ENCODE measurements at places on chromosomes 3 and 15. TPM values are rescaled to one million over a fixed set of nuclear protein-coding genes. Genes with fewer than 3 reads are reported as not detected.
A peak's percentile ranks its signal among the peaks of the same experiment; 100 is the strongest.

The GABRG3 gene
- total RNA-seq = under 0.01 TPM

DNA sequence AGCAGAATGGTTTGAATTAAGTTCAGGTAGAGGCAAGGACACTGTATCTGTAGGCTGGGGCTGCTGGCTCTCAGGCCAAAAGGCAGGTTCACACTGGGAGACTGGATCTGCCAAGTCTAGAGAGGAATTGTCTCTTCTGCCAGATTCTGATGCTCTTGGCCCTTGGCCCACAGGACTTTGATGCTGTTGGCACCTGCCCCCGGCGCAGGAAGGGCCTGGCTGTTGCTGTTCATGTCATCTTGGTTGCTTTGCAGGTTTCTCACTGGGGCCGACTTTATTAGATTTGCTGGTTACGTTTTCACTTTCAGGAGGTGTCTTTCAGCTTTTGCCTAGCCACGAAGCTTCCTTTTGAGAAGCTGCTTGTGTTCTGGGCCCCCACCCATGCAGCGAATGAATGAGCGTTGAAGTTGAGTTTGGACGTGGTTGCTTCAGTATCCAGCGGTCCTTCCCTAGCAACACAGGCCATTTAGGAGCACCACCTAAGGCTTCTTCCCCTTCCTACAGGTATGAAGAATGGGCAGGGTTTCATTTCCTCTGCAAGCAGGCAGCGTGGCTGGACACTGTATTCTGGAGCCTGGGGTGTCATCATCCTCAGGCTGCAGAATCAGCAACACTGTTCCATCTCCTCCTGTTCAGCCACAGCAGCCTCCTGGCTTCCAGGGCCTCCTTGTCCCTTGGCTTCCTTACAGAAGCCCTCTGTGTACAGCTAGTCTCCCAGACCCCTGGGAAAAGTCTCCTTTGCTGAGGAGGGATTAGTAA is 65.6 kb upstream of the PRR23C start:
- no peaks in the 10 kb centered on the region for H3K4me1 ChIP-seq
- no peaks in the 10 kb centered on the region for H3K27me3 ChIP-seq
- no peak for DNase-seq

DNA sequence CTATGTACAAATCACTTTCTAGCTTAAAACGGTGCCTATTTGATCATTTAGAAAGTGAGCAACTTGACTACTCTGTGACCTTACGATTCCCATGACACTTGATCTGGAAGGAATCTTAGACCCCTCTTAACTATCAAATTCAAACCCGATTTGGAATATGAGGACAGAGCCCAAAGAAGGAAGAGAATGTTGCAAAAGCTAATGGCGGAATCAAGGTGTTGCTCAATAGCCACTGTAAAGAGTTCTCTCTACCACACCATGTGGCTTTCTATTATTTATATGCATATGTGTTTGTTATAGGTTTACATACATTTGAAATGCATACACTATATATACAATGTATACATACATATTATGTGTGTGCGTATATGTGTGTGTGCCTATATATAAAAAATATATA is 39.9 kb downstream of the PYDC2 start:
- H3K27me3 ChIP-seq = no peaks in the 10 kb centered on the region
- no peak for DNase-seq
- H3K4me1 ChIP-seq = no peaks in the 10 kb centered on the region
- no peaks in the 10 kb centered on the region for H3K36me3 ChIP-seq

DNA sequence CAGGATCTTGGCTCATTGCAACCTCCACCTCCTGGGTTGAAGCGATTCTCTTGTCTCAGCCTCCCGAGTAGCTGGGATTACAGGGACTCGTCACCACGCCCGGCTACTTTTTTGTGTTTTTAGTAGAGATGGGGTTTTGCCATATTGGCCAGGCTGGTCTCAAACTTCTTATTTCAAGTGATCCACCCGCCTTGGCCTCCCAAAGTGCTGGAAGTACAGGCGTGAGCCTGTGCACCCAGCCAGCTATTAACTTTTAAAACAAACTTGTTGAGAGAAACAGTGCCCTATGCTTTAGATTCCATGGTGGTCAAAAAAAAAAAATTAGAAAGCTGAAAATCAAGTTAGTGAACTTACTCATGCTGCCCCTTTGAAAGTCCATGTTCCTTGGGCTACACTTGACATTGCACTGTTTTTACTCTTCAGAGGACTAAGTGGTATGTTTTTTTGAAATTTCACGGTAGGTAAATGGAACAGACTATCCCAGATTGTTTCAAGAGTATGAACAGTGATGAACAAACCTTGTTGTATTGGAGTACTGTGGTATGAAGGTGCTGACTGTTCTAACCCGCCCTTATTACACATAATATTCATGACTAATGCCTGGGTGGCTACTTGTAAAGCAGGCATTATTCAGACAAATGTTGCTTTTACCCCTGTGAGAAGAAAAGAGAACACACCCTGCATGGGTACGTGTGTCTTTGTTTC is 206.9 kb downstream of the KLHL25 start:
- DNase-seq = no peak
- H3K27ac ChIP-seq = no peak overlapping the region
- no peaks in the 10 kb centered on the region for H3K27me3 ChIP-seq
- peaks cover 4% of the 10 kb centered on the region for H3K36me3 ChIP-seq
- no peak overlapping the region for H3K4me3 ChIP-seq

The ADAMTS7 gene
- 8.3 TPM for total RNA-seq

DNA sequence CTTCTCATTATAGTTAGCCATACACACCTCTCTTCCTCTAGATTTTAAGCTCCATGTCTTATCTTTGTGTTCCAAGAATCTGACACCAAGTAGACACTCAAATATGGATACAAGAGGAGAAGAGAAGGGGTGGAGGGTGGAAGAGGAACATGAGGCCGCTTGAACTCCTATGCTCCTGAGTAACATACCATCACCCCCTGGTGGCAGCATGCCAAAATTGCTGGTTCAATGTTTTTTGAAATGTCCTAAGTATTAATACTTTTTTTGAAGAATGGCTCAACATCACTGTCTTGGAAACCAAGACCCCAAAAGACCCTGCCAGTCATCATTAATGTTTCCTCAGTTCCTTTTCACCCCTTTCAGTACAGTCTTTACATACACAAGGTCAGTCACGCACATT is 71.8 kb upstream of the HACD2 start:
- H3K4me1 ChIP-seq = peaks cover 97% of the 10 kb centered on the region
- no peak overlapping the region for H3K4me3 ChIP-seq
- no peaks in the 10 kb centered on the region for H3K27me3 ChIP-seq
- H3K27ac ChIP-seq = peak overlapping the region; percentile 95

DNA sequence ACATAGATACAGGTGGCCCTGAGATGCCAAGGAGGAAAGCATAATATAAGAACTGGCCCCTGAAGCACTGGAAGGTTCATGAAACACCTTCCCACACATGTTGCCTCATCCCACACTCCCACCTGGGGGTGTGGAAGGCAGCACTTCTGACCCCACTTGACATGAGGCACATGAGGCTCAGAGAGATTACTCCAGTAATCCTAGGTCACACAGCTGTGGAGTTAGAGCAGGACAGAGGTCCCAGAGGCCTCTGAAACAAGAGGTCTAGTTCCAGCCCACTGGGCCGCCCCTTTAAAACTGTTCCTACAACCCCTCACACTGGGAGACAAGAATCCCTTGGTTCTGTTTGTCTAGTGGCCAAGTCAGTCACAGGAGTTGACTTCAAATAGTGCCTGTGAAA is 7.2 kb downstream of the SSUH2 start:
- DNase-seq = peak; percentile 4
- H3K4me3 ChIP-seq = no peak overlapping the region
- no peaks in the 10 kb centered on the region for H3K36me3 ChIP-seq
- H3K4me1 ChIP-seq = no peaks in the 10 kb centered on the region
- no peaks in the 10 kb centered on the region for H3K27me3 ChIP-seq

The RFTN1 gene
- 26.0 TPM for total RNA-seq

The FILIP1L gene
- total RNA-seq = 42.5 TPM

- no peak for DNase-seq
- H3K4me3 ChIP-seq = no peak overlapping the region
- no peaks in the 10 kb centered on the region for H3K27me3 ChIP-seq
Measured at GRCh38 chr15:85019815-85020590, 38.3 kb downstream of the PDE8A start.

DNA sequence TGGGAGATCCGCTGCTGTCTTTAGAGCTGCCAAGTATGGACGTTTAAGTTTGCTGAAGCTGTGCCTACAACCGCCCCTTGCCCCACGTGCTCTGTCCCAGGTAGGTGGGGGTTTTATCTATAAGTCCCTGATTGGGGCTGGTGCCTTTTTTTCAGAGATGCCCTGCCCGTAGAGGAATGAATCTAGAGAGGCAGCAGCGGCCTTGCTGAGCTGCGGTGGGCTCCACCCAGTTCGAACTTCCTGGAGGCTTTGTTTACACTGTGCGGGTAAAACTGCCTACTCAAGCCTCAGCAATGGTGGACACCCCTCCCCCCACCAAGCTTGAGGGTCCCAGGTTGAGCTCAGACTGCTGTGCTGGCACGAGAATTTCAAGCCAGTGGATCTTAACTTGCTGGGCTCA is 83.4 kb upstream of the FGF7 start:
- no peaks in the 10 kb centered on the region for H3K27me3 ChIP-seq
- no peak overlapping the region for H3K27ac ChIP-seq
- DNase-seq = no peak
- H3K36me3 ChIP-seq = no peaks in the 10 kb centered on the region
- no peak overlapping the region for H3K4me3 ChIP-seq

GRCh38 chr3:100968932-100969906 is 24.0 kb downstream of the ABI3BP start:
- H3K36me3 ChIP-seq = no peaks in the 10 kb centered on the region
- no peaks in the 10 kb centered on the region for H3K4me1 ChIP-seq
- no peaks in the 10 kb centered on the region for H3K27me3 ChIP-seq
- no peak overlapping the region for H3K4me3 ChIP-seq

GRCh38 chr15:70140543-70141375 is 43.0 kb upstream of the TLE3 start:
- H3K36me3 ChIP-seq = no peaks in the 10 kb centered on the region
- no peaks in the 10 kb centered on the region for H3K4me1 ChIP-seq
- peak overlapping the region; percentile 24 for H3K4me3 ChIP-seq
- DNase-seq = no peak
- H3K27ac ChIP-seq = peak overlapping the region; percentile 44
- H3K27me3 ChIP-seq = no peaks in the 10 kb centered on the region

The CYP8B1 gene
- not detected for total RNA-seq

DNA sequence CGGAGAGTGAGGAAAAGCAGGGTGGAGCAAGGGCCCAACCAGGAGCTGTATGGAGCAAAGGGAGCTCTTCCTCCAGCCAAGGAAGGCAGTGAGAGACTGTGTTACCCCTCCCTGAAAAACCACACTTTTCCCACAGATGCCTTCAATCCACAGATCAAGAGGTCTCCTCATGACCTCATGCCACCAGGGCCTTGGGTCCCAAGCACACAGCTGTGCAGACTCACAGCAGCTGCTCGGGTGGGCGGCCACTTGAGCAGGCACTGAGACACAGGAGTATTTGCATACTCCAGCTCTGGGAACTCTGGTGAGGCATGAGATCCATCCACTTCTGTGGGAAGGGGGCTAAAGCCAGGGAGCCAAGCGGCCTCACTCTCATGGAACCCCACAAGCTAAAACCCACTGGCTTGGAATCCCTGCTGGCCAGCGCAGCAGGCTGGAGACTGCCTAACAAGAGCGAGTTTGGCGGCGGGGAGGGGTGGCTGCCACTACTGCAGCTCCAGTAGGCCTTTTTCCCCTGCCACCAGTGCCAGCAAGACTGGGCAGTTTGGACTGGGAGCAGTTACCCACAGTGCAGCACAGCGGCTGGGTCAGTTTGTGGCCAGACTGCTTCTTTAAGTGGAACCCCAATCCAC is 880.6 kb upstream of the ARPP21 start:
- no peaks in the 10 kb centered on the region for H3K27me3 ChIP-seq
- no peak overlapping the region for H3K4me3 ChIP-seq
- H3K27ac ChIP-seq = no peak overlapping the region
- no peak for DNase-seq
- no peaks in the 10 kb centered on the region for H3K4me1 ChIP-seq
- H3K36me3 ChIP-seq = no peaks in the 10 kb centered on the region

- H3K4me3 ChIP-seq = no peak overlapping the region
- H3K27me3 ChIP-seq = no peaks in the 10 kb centered on the region
- H3K4me1 ChIP-seq = peaks cover 34% of the 10 kb centered on the region
Measured at GRCh38 chr3:172084871-172085556, 45.6 kb downstream of the FNDC3B start.

DNA sequence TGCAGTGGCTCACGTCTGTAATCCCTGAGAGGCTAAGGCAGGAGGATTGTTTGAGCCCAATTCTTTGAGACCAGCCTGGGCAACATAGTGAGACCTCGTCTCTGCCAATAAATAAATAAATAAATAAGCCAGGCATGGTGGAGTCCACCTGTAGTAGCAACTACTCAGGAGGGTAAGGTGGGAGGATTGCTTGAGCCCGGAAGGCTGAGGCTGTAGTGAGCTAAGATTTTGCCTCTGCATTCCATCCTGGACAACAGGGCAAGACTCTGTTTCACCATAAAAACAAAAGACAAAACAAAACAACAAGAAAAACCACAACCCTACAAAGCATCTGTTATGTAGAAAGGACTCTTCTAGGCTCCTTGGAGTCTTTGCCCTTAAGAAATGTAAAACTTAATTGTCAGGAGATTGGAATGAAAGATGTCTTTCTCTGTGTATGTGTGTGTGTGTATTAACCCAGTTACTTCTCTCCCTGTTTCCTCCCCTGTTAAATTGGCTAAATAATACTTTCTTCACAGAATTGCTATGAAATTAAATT is 9.5 kb downstream of the NECTIN3 start:
- no peaks in the 10 kb centered on the region for H3K27me3 ChIP-seq
- H3K36me3 ChIP-seq = no peaks in the 10 kb centered on the region
- no peak for DNase-seq
- H3K4me3 ChIP-seq = no peak overlapping the region
- H3K27ac ChIP-seq = no peak overlapping the region

Data from sigmoid colon (tissue), 7 donors.